SIG-M5 (cell line): ENCODE measurements at places on chromosomes 2 and 18.

DNA sequence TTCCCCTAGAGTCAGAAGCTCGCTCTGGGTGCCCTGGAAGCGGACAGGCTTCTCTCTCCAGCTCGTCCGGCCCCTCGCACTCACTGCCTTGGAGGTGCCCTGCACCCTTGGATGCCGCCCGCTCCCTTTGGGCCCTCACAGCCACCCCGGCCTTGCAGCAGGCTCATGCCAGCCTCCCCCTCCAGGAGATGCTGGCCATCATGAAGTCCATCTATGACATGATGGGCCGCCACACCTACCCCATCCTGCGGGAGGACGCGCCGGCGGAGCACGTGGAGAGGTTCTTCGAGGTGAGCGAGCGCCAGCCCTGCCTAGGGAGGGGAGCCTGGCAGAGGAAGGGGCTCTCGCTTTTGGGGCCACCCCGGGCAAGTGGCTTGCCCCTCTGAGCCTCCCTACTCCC lies 20.3 kb upstream of the FAHD2A start:
- no peak for DNase-seq

- DNase-seq = no peak
Measured at GRCh38 chr2:75064691-75065396, 106.4 kb downstream of the POLE4 start.

DNA sequence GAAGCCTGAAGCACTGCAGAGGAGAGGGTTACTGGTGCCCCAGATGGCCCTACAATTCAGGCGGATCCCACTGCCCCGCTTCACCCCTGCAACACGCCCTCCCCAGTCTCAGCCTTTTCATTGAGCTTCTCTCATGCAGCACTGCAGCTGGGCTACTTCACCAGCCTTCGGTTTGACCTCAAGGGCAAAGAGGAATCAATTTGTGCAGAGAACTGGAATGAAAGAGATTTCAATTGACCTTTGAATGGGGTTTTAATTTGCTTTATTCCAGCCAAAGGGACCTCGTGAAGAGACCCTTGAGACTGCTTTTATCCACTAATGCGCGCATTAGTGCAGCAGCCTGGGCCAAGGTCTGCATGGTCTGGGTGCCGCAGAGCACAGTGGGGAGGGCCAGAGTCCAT lies 8.8 kb upstream of the POMC start:
- DNase-seq = no peak

GRCh38 chr2:175167792-175168563 lies at the start of gene ATF2:
Gene ATF2, minus strand, starts transcription at chr2:175168203. Its CDS starts 31,760 bp downstream, at chr2:175136443.
- DNase-seq = peak; percentile 98

DNA sequence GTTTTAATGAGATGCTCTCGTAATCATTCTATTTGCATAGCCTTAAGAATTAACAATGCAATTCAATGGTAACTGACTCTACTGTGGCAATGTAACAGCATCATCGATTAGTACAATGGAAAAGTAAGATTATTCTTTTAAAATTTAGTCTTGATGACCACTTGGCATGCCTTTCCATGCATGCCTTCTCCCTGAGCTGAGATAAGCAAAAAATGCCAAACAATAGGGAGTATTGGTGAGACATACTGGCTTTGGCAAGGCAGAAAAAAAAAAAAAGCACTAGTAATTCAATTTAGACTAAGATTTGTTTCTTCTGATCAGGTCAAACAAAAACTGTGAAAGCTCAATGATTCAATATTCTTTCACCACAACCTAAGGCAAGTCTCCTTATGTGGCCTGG lies 110.8 kb upstream of the TRIB2 start:
- no peak for DNase-seq

GRCh38 chr2:160603771-160604510 lies 110.3 kb upstream of the RBMS1 start:
- DNase-seq = no peak

DNA sequence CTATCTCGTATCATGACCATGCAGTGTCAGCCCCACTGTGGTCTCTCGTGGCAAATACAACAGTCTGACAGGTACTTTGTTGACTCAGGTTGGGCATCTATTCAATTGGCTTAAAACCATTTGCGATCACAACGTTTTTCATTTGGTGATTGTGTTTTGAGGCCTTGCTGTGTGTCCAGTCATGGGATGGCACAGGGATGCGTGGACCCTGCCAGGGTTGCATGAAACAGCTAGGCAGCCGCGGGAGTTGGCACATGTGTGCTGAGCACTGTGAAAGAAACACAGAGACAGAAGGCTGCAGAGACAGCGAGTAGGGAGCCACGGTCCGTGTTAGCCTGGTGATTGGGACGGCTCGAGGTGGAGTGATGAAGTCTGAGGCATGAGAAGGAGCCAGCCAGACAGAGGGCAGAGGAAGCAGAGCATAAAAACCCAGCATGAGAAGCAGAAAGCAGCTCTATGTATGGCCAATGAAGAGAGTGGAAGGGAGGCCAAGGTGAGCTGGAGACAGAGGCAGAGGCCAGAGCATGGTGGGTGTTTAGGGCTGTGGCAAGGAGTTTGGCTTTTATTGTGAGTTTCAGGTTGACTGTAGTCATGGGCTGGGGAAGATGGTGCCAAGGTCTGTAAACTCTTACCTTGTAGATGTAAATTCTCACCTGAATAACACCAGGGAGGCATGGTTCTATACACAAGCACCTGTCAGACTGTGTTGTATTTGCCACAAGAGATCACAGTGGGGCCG lies 31.8 kb upstream of the IL1R1 start:
- DNase-seq = no peak

DNA sequence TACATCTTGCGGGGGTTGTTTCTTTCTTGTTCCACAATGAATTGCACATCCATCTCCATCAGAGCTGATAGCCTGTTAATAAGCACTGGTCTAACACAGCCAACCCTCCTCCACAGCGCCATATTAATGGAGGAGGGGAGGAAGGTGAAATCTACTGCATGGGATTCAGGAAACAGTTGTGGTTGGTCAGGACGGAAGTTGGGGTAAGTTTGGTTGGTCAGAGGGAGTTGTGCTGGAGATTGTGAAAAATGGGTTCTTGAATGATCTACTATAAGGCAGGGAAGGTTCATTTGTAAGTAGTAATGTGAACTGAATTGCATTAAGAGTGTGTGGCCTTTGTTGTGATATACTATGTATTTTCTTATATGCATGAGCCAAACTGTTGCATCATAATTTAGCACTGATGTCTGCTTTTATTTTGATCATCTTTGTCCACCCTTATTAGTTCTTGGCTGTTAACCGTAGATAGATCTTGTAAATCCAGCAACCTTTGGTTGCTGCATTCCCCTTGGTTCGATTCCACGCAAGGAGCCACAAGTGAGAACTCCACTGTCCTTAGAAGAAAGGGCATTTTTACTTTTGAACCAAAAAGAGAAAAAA lies 150.6 kb upstream of the MAPRE2 start:
- no peak for DNase-seq

- no peak for DNase-seq
Measured at GRCh38 chr2:240107477-240107796, 28.7 kb downstream of the COPS9 start.

GRCh38 chr2:6557737-6558136 lies 308.0 kb downstream of the CMPK2 start:
- no peak for DNase-seq

DNA sequence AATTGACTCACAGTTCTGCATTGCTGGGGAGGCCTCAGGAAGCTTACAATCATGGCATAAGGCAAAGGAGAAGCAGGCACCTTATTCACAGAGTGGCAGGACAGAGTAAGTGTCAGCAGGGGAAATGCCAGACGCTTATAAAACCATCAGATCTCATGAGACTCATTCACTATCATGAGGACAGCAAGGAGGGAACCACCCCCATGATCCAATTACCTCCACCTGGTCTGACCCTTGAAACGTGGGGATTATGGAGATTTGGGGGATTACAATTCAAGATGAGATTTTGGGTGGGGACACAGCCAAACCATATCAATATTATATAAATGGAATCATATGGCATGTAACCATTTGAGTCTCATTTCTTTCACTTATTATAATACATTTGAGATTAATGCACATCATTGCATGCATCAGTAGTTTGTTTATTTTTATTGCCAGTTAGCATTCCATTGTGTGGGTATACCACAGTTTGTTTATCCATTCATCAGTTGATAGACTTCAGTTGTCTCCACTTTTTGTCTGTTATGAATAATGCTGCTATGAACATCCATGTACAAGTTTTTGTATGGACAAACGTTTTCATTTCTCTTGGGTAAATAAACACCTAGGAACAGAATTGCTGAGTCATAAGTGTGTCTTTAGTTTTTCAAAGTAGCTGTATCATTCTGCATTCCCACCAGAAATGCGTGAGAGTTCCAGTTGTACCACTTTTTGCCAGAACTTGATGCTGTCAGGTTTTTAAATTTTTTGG lies 5.8 kb upstream of the SRBD1 start:
- DNase-seq = no peak

DNA sequence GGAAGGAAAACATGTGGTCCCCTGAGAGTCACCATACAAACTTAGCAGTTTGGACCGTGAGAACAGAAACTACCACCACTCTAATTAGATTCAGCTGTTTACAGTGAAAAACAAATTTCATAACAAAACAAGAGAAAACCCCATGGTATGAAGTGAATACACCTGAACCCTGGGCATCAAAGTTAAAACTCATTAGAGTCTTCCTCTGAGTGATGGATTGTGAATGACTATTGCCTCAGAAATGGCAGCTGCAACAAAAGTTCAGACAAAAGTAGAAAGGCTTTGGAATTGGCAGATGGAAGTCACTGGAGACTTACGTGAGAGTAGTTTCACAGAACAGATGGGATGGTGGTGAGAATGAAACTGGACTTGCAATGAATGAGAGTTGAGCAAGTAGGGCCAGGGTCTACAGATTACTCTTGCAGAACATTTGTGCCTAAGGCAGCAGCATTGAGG lies 98.0 kb downstream of the AAK1 start:
- DNase-seq = no peak

GRCh38 chr2:161321944-161322648 lies 13.9 kb downstream of the PSMD14 start:
- no peak for DNase-seq

DNA sequence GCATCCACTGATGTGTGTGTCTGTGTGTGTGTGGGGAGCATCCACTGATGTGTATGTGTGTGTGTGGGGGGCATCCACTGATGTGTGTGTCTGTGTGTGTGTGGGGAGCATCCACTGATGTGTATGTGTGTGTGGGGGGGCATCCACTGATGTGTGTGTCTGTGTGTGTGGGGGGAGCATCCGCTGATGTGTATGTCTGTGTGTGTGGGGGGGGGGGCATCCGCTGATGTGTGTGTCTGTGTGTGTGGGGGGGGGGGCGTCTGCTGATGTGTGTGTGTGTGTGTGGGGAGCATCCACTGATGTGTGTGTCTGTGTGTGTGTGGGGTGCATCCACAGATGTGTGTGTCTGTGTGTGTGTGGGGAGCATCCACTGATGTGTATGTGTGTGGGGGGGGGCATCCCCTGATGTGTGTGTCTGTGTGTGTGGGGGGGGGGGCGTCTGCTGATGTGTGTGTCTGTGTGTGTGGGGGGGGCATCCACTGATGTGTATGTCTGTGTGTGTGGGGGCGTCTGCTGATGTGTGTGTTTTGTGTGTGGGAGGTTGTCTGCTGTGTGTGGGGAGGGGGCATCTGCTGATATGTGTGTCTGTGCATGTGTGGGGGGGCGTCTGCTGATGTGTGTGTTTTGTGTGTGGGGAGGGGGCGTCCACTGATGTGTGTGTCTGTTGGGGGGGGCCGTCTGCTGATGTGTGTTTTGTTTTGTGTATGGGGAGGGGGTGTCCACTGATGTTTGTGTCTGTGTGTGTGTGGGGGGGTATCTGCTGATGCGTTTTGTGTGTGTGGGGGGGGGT lies 125.9 kb downstream of the NFATC1 start:
- DNase-seq = no peak

DNA sequence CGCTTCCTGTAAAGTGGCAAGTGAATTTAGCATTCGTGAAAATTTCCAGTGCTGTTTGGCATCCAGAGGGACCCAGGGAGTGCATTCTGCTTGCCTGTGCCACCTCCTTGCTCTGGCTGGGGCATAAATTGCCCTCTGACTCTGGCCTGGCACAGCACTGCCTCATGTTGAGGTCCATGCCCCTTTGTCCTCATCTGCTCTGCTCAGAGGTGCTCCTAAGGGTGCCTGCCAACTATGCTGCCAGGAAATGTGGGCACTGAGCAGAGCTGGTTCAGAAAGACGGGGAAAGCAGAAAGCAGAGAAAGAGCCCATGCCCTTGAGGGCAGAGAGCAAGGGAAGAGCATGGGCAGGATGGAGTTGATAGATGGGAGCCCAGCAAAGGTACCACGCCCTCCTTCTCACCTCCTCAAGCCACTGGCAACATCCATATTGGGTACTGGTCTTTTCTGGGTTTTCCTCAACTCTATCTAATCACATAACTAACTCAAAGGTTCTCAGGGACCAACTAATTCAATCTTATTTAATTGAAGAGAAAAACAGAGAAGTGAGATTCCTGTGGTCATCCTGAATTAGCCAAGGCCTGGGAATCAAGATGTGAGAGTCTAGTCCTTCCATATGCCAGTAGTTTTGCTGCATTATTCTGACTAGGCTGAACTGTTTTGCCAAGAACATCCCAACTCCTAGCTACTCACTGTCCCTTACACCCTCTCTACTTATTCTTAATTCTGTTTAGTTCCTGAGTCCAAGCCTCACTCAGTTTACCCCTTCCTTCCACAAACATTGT lies 441.5 kb upstream of the TNP1 start:
- DNase-seq = no peak

- DNase-seq = no peak
Measured at GRCh38 chr2:70823249-70823648, 2.9 kb upstream of the CLEC4F start.

- peak; percentile 91 for DNase-seq
Measured at GRCh38 chr2:73285159-73285739, 971 bp upstream of the FBXO41 start.

- DNase-seq = no peak
Measured at GRCh38 chr2:65370387-65371073, 61.9 kb downstream of the SPRED2 start.

DNA sequence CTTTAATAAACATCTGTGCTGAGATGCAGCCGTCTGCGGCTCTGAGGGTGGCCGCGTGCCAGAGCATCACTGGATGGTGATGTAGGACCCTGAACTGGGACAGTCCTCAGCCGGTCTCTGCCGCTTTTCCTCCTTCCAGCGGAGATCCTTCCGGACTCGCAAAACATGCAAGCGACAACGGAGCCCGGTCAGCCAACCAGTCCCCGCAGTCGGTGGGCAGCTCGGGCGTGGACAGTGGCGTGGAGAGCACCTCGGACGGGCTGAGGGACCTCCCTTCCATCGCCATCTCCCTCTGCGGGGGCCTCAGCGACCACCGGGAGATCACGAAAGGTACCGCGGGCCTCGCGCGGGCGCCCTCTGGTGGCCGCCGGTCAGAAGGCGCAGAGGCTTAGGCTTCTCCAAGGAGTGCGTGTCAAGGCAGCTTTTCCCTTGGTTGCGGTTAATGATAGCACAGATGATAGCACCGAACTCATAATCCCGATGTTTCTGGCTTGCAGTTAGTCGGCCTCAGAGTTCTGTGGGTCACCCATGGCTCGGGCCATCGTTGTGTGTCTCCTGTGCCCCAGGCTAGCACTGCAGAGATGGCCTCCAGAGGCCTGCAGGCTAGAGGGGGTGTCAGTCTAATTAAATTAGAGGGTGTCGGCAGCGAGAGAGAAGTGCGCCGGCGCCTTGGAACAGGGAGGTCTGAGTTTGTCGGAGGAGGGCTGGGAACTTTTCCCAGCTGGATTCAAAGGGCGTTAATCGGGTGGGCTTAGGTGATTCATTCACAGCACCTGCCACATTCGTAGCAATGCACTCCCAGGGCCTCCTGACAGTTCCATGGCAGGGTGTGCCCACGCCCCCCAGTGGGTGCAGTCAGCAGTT lies 38.5 kb downstream of the LPIN1 start:
- DNase-seq = no peak
